Neural cell (in vitro differentiated cells): ENCODE measurements at places on chromosomes 2 and 18. TPM values are rescaled to one million over a fixed set of nuclear protein-coding genes. Genes with fewer than 3 reads are reported as not detected.

Gene MREG
- 5.8 and 9.1 TPM in 2 replicates for polyA plus RNA-seq

Gene FZD7
- polyA plus RNA-seq = 0.76 and 1.8 TPM in 2 replicates

Gene B3GNT7
- polyA plus RNA-seq = 0.06 and 0.67 TPM in 2 replicates

Gene HOXD11
- not detected in 2 replicates for polyA plus RNA-seq

Gene LCT
- polyA plus RNA-seq = not detected in 2 replicates
